ENCODE measurements at places on chromosomes 3 and 15. TPM values are rescaled to one million over a fixed set of nuclear protein-coding genes. Genes with fewer than 3 reads are reported as not detected.
A peak's percentile ranks its signal among the peaks of the same experiment; 100 is the strongest.

EDEM1 gene
- 10.4 TPM for total RNA-seq

ZDHHC19 gene
- 6.7 TPM for total RNA-seq

ATP13A4 gene
- total RNA-seq, result 16.6 TPM

TGM5 gene
- 13.7 TPM for total RNA-seq

LMAN1L gene
- total RNA-seq, result 1.2 TPM

HYAL1 gene
- 2.9 TPM for total RNA-seq

AGTR1 gene
- 22.1 TPM for total RNA-seq

ZNF385D gene
- total RNA-seq, result 16.6 TPM

FBXL22 gene
- total RNA-seq, result 86.9 TPM

GRCh38 chr15:33320017-33320416 lies 9.2 kb downstream of the RYR3 start:
- no peak for DNase-seq

GRCh38 chr15:69451951-69452691 lies 497 bp upstream of the RPLP1 start:
- DNase-seq, result no peak

DNA sequence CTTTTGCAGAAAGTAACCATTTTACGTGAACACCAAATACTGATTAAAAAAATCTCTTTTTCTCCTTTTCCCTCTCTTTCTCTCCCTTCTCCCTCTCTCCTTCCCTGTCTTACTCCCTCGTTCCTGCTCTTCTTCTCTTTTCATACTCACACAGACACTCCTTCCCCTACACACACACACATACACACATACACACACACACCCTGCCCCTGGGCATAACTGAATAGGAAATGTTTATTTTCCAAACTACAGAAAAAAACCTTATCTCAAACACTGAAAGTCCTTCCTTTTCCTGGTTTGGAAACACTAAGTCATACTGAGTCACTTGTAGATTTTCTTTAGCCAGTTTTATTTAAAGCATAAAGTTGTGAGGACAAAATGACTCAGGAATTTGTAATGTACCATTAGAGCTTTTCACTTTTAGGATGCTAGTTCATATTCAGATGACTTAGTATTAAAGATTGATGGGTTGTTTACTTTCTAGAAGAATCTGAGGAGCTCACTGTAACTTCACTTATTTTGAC lies 62.4 kb downstream of the MBNL1 start:
- peak; percentile 77 for DNase-seq

DNA sequence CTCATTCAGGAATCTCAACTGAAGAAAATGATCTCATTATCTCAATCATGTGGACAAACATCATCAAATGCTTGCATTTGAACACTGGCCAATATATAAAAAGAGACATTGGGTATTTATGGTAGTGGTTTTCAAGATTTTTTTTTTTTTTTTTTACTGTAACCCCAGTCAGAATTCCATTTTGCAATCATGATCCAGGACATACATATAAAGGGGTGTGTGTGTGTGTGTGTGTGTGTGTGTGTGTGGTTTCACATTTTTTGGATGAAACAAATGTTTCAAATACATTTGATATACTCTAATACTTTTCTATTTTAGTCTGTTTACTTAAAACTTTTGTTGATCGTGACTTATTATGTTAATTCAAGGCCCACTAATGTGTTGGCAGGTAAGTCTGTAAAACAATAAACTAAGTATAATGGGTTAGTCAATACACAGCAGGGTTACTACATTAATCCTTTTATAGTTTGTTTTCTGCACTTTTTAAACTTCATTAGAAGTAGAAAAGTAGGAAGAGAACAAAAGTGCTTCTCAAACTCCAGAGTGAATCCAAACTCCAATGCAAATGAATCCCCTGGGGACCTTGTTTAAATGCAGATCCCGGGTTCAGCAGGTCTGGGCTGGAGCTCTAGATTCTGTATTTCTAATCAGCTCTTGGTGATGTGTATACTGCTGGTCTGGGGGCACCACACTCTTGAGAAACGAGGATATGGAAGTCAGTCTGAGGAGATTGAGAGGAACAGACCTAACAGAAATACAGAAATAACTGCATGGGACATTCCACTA lies 17.6 kb downstream of the THRB start:
- no peak for DNase-seq

DNA sequence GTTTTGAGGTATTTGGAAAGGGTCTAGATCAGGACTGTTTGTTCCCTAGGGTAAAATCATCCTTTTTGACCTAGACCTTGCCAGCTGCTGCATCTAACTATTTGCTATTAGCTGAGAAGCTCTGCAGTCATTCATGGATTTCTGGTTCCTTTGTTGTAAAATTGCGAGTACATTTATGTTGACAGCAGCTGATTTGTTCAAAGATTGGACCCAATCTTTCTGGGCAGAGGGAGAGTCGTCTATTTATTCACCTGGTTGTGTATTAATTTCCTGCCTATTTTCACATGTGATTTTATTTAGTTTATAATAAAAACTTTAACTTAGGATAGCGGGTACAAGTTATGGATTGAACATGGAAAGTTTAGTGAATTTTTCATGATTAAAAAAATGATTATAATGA lies 236.3 kb downstream of the CNTN4 start:
- no peak for DNase-seq

DNA sequence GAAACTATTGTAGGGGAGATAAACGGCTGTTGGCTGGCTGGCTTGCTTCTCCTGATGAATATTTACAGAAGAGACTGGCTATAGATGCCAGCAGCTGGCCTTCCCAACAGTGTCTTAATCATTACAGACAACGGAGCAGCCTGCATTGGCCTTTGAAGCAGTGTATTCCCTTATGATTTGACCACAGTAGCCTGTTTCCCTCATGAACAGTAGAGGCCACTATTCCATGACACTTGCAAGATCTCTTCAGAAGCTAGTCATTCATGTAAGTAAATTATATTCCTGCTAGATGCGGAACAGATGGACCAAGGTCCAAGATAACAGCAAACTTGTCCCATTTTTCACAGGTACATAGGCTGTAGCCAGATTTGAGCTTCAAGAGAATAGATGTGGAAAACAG lies 47.3 kb downstream of the TMCO5A start:
- peak; percentile 69 for DNase-seq

GRCh38 chr15:27061739-27062138 lies 90.8 kb downstream of the GABRG3 start:
- no peak for DNase-seq

DNA sequence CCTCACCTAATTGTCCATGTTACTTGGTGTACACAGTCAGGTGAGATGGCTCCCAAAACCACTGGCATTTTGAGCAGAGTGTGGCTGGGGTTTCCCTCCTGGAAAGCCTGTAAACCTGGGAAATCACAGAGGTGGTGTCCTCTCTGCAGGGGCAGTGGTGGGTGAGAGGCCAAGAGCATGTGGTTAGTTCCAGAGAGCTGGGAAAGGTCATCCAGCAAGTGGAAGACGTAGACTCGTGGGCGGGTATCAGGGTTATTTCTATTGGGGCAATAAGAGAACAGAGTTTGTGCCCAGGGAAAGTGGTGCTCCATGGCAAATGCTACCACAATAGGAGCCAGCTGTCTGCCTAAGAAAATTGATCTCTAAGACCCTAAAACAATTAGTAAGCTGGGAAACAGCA lies 44.6 kb upstream of the LIMD1 start:
- DNase-seq, result no peak

DNA sequence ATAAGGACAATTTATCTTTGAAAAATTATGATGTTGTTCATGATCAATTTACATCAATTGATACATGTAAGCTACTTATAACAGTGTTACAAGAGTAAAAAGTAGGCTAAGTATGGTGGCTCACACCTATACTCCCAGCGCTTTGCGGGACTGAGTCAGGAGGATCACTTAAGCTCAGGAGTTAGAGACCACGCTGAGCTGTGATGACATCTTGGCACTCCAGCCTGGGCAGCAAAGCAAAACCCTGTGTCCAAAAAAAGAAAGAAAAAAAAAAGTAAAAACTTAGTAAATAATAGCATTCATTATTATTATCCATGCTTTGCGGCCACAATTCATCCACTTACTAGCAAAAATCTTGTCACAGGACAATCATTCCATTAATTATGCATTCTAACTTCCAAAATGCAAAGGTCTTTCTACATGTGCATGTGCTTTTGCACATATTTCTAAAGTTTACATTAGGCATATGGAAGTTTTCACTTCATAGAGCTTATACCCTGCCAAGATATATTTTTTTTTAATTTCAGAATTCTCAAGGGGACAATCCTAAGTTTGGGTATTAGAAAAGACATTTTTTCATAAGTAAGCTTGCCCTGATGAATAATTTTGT lies 243.3 kb upstream of the RARB start:
- no peak for DNase-seq

- no peak for DNase-seq
Observed at GRCh38 chr3:133023362-133023761, 14.8 kb upstream of the TMEM108 start.

GRCh38 chr3:194223951-194224350 lies 88.0 kb downstream of the HES1 start:
- DNase-seq, result no peak

GRCh38 chr3:47780741-47781684 lies 680 bp downstream of the SMARCC1 start:
- peak; percentile 59 for DNase-seq

GRCh38 chr3:48411606-48412374 lies 18.1 kb downstream of the PLXNB1 start:
- DNase-seq, result no peak
